ENCODE measurements at places on chromosomes 4 and X.

DNA sequence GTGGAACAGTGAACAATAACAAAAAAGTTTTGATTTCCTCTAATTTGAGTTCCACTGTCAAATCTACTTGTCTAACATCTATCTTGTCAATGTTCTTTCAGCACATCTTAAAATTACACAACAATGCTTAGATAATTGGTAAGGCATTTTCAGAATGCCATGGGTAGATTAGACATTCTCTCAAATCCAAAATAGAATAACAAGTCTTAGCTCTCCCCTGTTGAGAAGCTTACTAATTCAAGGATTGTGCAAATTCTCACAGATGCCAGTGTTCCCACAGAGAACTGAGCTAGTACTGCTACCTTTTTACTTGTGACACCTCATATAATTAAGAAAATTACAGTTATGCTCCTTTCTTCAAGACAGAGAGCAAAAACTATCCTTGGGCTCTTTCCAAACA lies 2442.0 kb downstream of the PCDH7 start:
- no peak for DNase-seq

GRCh38 chr4:168633064-168633463 lies 136.2 kb downstream of the PALLD start:
- no peak for DNase-seq

- DNase-seq: no peak
Measured at GRCh38 chr4:52273885-52274284, 222.8 kb downstream of the SPATA18 start.

DNA sequence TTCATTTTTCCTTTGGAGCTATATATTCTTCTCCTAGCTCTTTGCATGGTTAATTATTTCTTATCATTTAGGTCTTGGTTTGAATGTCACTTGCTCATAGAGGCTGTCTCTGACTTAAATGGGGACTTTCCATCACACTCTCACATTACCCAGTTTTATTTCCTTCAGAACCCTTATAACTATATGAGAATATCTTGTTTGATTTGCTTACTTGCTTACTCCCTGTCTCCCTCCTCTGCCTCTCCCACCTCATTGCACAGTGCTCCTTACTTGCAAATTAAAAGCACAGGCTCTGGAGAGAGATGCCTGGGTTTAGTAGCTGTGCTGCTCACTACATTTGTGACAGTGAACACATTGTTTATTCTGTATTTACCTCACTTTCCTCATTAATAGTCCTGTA lies 174.6 kb downstream of the SOWAHB start:
- no peak for DNase-seq
